GM18507 (cell line): ENCODE measurements at places on chromosomes 5 and 9.

GRCh38 chr5:60611099-60611740 lies 88.7 kb downstream of the DEPDC1B start:
- DNase-seq = no peak

- no peak for DNase-seq
Observed at GRCh38 chr5:151970885-151971284, 46.2 kb upstream of the GLRA1 start.

GRCh38 chr5:77182367-77182766 lies 28.1 kb upstream of the PDE8B start:
- DNase-seq = no peak

DNA sequence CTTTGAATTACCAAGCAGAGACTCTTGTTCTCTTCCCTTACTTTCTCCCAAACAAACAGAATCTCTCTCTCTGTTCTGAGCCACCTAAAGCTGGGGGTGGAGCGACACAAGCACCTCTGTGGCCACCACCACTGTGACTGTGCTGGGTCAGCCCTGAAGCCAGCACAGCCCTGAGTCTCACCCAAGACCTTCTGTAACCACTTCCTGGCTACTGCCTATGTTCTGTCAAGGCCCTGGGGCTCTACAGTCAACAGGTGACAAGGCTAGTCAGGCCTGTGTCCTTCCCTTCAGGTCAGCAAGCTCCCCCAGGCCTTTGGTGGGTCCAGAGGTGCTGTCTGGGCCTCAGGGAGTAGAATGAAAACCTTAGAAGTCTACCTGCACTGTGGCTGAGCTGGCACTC lies 26.1 kb upstream of the SLC28A3 start:
- no peak for DNase-seq

GRCh38 chr5:127840198-127840524 lies 137.0 kb downstream of the CCDC192 start:
- no peak for DNase-seq

DNA sequence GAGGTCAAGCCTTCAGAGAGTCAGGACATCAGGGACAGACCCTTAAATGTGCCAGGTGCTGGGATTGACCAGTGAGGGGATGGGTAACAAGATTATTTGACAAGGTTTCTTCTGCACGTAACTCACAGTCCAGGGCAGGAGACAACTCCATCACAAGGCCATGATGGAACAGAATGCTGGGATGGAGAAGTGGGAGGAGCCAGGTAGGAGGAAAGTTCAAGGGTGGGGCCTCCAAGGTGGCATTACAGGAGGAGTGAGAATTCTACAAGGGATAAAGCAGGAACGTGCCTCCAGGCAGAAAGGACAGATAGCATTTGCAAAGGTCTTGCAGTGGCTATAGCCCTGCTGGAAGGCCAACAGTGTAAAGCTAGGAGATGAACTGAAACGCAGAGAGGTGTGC lies 102.2 kb downstream of the FGF18 start:
- DNase-seq = no peak

DNA sequence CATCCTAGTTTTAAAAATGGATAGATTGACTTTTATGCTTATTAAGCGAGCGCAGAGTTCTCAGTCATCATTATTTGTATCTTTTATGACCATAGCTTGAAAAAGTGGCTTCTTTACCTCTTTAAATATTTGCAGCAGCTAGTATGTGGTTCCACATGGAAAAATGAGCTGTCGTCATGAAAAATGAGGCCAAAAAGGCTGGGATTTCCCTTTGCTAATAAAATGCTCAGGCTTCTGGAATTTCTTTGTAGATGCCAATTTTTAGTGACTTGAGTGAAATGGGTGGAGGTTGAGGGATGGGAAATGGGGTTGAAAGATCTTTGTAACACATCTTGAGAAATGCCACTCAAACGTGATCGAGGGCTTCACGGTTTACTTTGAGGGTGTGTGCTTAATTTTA lies 35.2 kb downstream of the RAI14 start:
- DNase-seq = no peak

GRCh38 chr9:133879615-133880014 lies 112.5 kb downstream of the VAV2 start:
- DNase-seq = no peak

DNA sequence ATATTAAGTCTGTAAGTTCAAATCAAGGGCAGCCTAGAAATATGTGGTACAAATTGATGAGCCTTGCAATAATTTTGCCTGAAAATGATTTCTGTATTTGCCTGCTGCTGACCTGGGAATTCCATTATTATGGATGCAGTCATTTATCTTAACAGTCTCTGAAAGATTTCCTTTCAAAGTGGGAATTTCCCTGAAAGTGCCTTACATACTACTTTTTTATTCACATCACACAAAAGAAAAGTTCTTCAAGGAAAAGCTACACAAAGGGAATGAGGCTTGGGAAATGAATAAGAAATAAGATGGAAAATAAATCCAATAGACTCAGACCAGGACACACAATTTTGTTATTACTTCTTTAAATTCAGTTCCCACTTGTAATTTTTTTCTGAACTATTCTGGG lies 537.8 kb upstream of the PTGER4 start:
- no peak for DNase-seq

DNA sequence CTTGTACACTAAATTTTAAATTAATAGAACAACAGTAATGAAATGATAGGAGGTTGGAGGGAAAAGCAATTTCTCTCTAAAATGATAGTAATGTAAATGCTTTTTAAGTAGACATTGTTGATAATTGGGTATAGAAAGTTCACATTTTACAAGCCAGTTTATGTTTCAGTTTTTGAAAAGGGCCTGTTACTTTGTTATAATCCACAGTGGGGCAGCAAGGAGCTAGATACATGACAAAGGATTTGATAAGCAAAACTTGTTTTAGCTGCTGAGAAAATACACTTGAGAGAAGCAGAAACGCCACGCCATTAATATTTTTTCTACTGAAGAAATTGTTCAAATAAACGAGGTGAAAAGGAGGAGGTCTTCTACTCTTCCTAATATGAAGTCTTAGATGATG lies 30.2 kb downstream of the SREK1 start:
- DNase-seq = no peak

GRCh38 chr9:14846871-14847311 lies 63.3 kb downstream of the FREM1 start:
- DNase-seq = peak; percentile 28
